Stimulated activated CD8-positive, alpha-beta memory T cell treated with anti-CD3 and anti-CD28 coated beads, Interleukin-15, amount 100 ng/mL, for 4 hours (primary cell): ENCODE measurements at places on chromosomes 3 and 15.

DNA sequence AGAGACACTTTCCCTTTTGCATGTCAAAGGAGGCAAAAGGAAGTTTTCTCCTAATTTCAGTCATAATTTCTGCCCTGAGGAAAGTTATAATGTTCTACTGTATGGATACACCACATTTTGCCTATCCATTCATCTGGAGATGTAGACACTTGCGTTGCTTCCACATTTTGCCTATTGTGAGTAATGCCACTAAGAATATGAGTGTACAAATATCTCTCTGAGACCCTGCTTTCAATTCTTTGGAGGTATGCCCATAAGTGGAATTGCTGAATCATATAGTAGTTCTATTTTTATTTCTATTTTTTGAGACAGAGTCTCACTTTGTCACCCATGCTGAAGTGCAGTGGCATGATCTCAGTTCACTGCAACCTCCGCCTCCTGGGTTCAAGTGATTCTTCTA is 3.6 kb upstream of the CD276 start:
- DNase-seq = no peak

DNA sequence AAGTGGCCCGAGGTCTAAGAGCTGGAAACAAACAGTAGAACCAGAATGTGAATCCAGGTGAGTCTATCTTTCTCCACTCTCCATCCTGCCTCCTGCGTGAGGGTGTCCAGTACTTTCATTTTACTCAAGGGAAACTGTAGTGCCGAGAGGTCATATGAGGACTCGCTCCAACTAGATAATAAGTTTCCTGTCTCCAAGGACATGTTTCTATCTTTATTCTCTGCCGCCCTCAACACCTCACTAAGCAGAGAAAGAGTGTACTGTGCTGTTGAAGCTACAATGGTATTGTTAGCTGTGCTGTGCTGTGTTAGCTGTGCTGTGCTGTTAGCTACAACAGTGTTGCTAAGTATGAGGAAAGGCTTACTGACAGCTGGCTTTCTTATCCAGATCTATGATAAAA is 137.9 kb upstream of the COL8A1 start:
- no peak for DNase-seq

- DNase-seq = no peak
Observed at GRCh38 chr15:22919171-22919570, 61.0 kb downstream of the CYFIP1 start.

- no peak for DNase-seq
Observed at GRCh38 chr3:57133157-57133556, 32.0 kb downstream of the IL17RD start.

DNA sequence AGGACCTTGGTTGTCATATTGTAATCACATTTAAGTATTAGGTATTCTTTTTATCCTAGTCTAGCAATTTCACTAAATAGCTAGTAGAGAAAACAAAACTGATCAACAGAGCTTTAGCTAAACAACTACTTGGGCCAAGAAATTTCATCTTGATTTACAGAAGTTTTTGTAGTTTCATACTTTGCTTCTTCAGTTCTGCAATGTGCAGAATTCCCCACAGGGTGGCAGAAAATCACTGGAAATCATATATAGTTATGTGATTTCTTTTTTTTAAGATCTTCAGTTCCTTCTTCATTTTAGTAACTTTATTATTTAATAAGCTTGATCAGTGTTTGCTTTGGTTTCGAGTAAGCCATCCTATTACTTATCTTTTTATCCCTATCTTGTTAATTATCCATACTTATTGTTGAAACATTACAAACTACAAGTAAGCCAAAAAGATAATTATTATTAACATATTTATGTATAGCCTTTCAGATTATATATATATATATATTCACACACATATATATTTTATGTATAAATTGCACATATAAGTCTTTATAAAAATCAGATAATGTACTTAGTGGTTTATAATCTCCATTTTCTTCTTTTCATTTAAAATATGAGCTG is 2.2 kb upstream of the BNIP2 start:
- DNase-seq = no peak

DNA sequence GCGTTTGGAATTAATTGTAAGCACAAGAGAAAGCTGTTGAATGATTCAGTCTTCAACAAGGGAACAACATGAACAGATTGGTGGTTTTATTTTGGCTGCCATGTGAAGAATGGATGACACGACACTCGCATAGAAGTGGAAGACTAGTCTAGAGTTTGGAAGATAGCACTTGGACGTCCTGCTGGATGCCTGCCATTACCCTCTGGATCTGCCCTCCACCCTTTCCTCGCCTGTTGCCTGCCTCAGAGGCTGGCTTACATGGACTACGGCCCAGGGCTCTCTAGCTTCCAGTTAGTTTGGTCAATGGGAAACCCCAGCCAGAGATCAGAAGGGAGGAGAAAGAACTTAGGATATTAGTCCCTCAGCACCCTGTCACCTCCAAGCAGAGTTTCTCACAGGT is 493.5 kb downstream of the FHIT start:
- no peak for DNase-seq

DNA sequence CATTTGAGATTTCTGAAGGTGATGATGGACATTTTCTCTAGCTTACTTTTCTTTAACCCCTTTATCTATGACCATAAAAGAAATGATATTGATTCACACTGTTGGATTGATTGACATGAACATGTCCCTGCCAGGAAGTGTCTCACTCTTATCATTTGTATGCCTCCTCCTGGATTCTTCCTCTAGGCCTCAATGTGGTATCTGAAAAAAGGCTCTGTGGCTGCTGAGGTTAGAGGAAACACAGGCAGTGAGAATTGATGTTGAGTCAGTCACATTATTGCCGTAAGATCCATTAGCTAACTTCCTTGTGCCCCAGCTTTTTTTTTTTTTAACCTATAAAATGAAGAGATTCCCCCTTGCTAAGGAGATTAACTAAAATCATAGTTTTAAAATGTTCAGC is 8.0 kb upstream of the THRB start:
- no peak for DNase-seq

- DNase-seq = no peak
Observed at GRCh38 chr3:184745526-184745925, 33.7 kb upstream of the MAGEF1 start.

GRCh38 chr15:31528846-31529245 is 202.2 kb downstream of the KLF13 start:
- DNase-seq = no peak

DNA sequence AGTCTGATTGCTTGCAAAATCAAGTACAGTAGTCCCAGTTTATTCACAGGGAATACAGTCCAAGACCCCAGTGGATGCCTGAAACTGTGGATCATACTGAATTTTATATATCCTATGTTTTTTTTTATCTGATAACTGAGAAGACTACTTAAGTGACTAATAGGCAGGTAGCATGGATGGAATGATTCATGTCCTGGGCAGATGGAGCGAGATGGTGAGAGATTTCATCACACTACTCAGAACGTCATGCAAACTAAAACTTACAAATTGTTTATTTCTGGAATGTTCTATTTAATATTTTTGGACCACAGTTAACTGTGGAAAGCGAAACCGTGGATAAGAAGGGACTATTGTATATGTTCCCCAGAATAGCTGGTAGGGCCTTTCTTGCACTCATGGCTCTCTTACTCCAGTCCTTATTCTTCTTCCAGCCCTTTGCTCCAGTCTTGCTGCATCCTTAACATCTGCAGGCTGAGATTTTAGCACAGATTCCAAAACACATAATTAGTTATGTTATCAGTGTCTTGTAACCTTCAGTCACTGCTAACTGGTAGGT is 290.0 kb downstream of the ADAMTSL3 start:
- no peak for DNase-seq

GRCh38 chr3:189573004-189573403 is 58.2 kb upstream of the TP63 start:
- no peak for DNase-seq

DNA sequence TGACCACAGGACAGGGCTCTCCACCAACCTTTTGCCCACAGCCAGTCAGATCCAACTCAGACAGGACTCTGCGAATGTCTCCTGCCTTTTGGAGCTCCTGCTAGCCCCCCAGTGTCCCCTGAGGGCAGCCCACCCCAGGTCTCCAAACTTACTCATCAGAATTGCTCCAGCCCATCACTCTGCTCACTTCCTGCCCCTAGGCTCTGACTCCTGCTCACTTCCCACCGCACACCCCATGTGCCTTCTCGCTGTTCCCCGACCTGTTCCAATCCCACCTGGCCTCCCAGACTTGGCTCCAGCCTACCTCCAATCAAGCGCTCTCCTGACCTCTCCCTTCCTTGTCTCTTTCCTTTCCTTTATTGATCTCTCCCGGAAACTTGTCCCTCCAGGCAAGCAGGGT is 5.9 kb upstream of the STRA6 start:
- no peak for DNase-seq
